ENCODE measurements at places on chromosomes 2 and 18.

- DNase-seq, result no peak
Observed at GRCh38 chr2:122028371-122029100, 273.1 kb downstream of the TSN start.

- no peak for DNase-seq
Observed at GRCh38 chr2:181904022-181904632, 12.6 kb downstream of the ITPRID2 start.

GRCh38 chr2:51218047-51218446, 186.1 kb upstream of the NRXN1 start:
- no peak for DNase-seq

- no peak for DNase-seq
Observed at GRCh38 chr18:76875390-76876325, 53.3 kb downstream of the ZNF236 start.

DNA sequence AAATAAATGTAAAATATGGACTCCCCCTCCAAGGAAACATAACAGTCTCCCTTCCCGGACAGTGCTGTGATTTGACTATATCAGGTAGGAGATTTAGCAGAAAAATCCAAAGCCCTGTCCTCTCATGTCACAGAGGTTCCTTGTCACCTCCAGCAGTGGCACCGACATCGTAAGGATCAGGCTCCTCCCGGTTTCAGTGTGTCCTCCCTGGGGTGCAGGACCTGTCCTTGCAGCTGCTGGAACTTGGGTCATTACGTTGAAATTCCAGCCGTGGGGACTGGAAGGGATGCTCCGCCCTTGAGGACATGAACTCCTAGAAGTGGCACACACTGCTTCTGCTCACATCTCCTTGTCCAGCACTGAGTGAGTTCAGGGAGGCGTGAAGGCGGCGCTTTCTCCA, 101.1 kb upstream of the ODC1 start:
- no peak for DNase-seq

GRCh38 chr2:85804583-85804982, 50.8 kb downstream of the ATOH8 start:
- DNase-seq, result no peak

- no peak for DNase-seq
Observed at GRCh38 chr2:157895531-157895930, 19.4 kb upstream of the ACVR1 start.

DNA sequence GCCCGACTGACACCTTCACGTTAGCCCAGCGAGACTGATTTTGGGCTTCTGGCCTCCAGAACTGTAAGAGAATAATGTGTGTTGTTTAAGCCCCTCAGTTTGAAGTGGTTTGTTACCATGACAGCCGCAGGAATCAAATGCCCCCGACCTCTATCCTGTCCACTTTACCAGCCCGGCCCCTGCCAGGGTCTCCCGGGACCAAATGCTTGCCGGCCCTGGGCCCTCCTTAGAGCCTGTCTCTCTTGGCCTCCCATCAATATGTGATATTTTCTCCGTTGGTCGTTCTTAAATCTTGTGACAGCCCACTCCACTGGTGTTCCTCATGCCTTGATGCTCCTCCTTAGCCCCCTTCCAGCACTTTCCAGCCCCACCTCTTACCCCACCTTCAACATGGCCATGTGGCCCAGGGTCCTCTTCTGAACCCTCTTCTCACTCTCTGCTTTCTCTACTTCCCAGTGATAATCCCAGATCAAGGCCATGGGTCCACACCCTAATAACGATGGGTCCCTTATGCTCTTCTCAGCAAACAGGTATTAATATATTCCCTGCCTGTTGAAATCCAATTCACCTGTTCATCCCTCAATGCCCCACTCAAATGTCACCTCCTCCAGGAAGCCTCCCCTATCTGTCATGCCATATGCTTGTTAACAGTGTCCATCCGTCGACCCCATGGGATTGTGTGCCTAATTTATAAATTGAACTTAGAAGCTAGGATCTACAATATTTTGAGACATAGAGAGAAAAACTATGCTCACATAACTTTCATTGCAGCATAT, 192.8 kb downstream of the ZFP36L2 start:
- no peak for DNase-seq

DNA sequence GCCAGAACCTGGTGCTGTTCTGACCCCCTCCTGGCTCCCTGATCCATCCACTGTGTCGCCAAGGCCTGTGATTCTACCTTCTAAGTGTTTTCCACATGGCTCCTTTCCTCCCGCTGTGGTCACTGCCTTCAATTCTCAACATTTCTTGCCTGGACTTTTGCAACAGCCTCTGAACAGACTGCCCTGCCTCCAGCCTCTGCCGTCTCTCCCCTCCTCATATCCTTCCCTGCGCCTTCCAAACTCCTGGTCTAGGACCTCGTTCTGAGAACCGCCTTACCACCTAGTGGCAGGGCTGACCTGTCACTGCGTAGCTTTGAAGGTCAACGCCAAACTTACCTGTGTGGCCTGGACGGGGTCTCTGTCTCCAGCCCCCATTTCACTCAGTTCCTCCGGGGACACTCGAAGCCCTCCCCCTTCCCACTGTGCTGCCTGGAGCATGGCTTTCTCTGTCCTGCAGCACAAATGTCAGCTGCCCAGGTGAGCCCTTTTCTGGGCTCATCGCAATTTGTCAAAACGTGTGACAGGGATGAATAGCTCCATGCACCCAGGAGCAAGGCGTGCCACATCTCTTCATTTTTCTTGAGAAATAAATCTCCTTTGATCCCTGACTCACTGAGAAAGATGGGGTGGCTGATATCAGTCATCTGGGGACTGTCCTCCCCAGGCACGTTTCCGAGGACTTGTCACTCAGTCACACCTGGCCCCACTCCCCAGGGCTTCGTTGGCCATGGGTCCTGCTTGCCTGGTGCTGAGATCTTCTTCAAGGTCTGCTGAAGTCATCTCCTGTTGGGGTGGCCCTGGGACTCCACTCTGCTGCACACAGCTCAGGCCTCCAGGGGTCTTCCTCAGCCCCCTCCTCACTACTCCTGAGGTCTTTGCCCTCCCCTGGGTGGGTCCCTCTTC, 46.7 kb downstream of the LDLRAD4 start:
- DNase-seq, result peak; percentile 63

GRCh38 chr18:56085551-56085950, 497.6 kb upstream of the TCF4 start:
- DNase-seq, result no peak

GRCh38 chr2:204473224-204473623, 72.1 kb upstream of the PARD3B start:
- DNase-seq, result no peak

- DNase-seq, result no peak
Observed at GRCh38 chr2:28977176-28977875, 3.8 kb upstream of the TOGARAM2 start.

GRCh38 chr2:230668184-230668938, 44.3 kb upstream of the CAB39 start:
- no peak for DNase-seq

DNA sequence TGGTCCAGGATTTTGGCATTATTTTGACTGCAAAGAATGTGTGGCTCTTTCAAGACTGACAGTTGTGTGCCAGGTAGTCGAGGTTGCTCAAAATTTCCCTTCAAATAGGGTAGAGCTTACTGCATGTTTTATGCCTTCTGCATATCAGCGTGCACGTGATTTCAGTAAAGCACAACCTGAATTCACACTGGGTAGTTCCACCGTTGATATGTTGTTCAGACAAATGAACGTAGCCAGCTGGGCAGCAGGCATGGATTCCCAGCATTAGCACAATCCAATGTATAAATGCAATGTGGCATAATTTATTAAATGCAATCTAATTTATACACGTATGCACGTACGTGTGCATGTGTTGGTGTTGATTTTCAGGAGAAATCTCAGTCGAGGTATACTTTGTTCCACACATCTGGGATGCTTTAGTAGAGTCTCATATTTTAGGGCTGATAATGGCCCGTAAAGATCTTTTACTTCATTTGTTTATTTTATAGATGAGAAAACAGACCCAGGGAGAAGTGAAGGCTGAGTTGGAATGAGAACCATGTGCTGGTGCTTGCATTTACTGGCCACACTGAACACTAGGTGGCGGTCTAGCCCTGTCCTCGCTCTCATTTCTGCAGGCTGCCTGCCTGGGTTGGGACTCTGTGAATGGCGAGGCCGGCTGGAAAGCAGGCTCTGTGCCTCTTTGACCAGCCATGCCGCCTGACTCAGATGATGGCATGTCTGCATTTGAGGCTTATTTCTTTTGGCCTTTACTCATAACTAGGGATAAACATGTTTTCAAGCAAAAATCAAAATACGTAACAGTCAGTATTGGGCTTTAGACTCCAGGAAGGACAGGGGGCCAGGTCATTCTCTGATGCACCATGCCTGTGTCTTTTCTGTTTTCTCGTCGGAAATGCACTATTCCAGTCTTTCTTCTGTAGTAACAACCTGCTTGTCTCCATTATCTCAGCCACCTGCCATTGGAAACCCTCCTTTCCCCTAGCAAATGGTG, 120.4 kb downstream of the RNF144A start:
- DNase-seq, result peak; percentile 23

GRCh38 chr18:31203096-31203793, 40.6 kb upstream of the DSC1 start:
- DNase-seq, result no peak

- no peak for DNase-seq
Observed at GRCh38 chr18:35185771-35186170, 55.1 kb upstream of the ZNF397 start.

DNA sequence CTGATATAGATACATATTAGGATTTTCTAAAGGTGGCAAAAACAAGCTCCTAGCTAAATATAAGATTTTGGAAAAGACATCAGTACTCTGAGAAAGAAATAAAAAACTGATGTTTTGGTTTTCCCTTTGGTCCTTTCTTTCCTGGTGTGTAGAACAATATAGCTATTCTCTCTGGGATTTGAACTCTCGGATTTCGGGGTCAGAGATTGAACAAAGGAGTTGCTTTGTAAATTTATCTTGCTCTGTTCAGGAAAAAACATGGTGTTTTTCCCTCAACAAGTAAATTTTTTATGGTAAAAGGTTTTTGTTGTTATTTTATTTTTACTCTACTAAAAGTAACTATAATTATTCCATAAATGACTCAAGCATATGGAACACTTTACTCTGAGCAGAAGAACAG, 889.3 kb downstream of the ERBB4 start:
- DNase-seq, result no peak

- DNase-seq, result no peak
Observed at GRCh38 chr2:16948053-16948452, 282.4 kb upstream of the CYRIA start.

DNA sequence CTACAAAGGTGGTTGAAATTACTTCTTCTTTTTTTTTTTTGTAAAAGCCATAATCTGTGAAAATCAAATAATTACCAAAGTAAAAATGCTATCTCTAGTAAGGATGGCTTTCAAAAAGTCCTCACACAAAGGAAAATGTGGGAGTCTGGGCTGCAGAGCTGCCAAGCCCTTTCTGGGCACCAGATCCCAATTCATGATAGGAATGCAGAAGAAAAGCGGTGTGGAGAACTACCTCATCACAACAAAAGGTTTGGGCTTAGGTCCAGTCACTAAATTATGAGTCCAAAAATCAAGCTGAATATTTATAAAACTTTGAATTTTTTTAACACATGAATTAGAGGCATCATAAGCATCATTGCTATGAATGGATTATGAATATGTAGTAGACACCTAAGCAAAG, 30.8 kb upstream of the EPHA4 start:
- DNase-seq, result no peak

DNA sequence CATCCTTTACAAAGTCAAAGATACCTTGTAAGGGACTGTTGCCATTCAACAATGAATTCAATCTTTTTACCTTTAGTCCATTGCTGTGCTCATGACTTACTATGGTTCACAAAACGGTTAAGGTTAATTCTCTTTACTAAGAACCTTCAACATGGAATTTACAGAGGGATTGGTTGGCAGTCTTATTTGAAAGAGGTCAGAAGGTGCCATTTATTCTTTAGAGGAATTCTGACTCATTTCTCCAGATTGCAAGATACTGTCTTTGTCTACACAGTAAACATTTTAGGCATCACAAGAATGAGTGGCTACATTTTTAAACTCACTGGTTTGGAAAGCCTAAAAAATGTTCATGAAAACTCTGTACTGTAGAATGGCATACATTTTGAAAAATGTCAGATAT, 17.4 kb downstream of the KCNH7 start:
- DNase-seq, result no peak

DNA sequence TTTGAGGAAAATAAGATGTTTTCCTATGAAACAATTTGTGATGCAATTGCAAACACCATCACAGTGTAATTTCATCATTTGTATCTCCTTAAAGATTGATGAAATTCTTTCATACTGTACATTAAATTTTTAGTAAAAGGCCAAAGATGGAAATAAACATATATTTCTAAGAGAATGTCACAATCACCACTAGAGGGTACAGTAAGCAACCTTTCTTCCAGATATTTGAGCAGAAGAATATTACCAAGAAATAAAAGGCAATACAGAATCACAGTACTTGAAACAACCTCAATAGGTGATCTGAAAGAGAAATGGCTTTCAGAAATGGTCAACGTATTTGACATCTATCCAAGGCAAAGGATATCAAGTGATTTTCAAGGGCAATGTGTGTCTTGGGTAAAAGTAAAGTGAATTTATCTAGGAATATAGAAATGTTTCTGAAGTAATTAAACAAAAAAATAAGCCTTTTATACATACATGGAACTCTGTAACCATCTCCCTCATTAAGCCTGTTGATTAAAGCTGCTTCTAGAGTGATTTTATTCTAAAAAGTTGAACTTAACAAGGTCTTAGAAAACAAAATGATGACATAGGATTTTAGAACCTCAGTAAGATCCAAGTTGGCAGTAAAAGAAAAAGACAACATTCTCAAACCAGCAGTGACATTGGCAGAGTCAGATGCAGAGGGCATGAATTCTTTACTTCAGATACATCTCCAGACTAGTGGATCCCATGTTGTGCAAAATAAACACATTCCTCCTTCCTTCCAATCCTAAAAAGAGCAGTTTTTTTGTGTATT, 90.3 kb upstream of the SESTD1 start:
- DNase-seq, result no peak

DNA sequence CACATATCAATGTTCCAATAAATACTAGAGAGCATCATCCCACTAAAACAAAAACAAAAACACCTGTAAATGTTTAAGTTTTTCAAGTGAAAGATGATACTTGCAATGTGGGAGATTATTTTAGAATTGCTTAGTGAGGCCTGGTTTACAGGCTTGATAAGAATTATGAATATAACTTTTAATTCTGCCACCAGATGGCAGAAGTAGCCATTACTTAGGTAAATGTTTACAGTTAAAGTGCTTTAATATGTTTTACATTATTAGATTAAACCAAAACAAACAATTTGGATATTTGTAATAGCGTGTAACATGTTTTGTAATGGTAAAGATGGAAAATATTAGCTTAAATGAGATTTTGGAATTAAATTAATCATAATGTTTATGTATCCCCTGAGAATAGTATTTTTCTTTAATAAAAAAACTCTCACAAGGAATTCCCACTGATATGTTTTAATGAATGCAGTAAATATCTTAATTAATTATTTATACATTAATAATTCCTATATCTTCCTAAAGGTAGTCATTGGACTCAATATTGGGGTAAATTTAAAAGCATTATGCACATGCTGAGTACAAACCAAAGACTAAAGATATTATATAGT, 522.0 kb downstream of the SPAG16 start:
- DNase-seq, result no peak

GRCh38 chr2:209423562-209424198, at the start of gene MAP2:
TSS of gene MAP2 (plus strand) at chr2:209424047. CDS start at chr2:209653171, 229,124 bp downstream.
- peak; percentile 48 for DNase-seq

GRCh38 chr2:95026471-95027368, 1.2 kb downstream of the MAL start:
- no peak for DNase-seq

Data from stimulated activated CD4-positive, alpha-beta T cell treated with anti-CD3 and anti-CD28 coated beads, TNF-alpha, amount 100 ng/mL, for 48 hours (primary cell).